ENCODE measurements at places on chromosomes 6 and 20.

DNA sequence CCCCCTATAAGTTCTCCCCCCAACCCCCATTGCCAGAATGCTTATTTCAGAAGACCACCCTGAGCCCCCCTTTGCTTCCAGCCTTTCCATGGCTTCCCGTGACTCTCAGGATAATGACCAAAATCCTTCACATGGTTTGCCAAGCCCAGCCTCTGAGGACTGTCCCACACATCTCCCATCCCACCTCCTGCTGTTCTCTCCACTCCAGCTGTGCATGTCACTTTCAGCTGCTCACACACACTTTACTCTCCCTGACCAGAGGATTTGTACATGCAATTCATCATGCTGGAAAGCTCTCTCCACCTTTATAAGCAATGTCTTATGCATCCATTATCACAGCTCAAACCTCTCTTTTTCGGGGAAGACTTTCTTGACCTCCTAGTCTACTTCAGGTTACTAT is 164.2 kb downstream of the PRL start:
- DNase-seq, result no peak

DNA sequence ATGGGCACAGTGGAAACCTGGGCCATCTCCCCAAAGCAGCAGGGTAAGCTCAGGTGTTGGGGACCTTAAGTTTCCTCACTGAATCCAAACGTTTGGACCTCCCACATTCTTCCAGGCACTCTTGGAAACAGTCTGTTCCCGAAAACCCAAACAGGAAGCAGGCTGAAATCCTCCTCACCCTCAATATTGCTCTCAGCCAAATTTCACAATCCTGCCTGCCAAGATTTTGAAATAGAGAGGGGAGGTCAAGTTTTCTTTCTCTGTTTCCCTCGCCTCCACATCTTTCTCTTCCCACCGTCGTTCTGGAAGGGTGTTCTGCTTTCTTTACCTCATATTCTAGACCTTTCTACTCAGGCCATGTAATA is 392.0 kb upstream of the SASH1 start:
- no peak for DNase-seq

- no peak for DNase-seq
These were observed 11.8 kb upstream of the SCAF8 start for GRCh38 chr6:154721460-154721859.

DNA sequence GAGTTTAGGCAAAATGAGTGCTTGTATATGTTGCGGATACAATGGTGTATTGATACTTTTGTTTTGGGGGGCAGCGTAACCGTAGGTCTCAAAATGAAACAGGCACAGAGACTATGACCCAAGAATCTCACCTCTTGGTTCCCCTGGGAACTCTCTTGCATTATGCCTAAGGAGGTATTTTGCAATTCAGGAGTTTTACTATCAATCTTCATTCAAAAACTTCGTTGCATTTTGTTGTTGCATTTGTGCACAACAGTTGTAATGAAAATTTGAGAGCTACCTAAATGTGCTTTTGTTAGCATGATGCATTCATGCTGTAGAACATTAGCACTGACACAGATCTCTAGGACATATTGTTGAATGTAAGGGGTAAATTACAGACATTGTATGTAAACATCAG is 18.2 kb downstream of the VTA1 start:
- no peak for DNase-seq

DNA sequence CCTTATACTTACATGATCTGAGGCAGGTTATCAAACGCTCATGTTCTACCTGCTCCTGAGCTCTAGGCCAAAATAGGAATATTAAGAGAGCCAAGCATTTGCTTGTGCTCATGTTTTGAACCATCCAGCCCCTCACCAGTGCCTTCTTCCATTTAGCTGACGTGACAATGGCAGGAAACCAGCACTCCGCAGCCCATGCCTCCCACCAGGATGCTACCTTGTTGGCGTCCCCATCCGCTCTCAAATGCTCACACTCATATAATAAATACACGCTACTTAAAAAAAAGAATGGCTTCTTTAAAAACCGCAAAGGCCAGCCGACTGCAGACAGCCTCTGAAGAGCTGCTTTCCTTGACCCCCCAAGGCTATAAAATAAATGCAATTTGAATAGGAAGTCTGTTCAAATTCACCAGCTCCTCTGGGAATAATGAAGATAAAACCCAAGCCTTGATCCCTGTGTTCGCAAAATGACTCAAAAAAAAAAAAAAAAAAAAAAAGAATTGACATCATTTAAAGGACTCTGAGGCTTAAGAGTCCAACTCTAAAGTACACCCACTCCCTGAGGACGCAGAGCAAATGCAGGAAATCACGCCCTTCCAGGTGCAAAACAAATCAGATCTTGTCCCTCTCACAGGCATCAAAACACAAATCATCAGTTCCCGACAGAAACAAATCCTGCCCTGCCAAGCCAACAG is 29.0 kb downstream of the RNASET2 start:
- DNase-seq, result no peak

GRCh38 chr6:143802833-143803565 is 40.1 kb upstream of the LTV1 start:
- no peak for DNase-seq

GRCh38 chr6:169782966-169783365 is 31.5 kb downstream of the ERMARD start:
- no peak for DNase-seq

DNA sequence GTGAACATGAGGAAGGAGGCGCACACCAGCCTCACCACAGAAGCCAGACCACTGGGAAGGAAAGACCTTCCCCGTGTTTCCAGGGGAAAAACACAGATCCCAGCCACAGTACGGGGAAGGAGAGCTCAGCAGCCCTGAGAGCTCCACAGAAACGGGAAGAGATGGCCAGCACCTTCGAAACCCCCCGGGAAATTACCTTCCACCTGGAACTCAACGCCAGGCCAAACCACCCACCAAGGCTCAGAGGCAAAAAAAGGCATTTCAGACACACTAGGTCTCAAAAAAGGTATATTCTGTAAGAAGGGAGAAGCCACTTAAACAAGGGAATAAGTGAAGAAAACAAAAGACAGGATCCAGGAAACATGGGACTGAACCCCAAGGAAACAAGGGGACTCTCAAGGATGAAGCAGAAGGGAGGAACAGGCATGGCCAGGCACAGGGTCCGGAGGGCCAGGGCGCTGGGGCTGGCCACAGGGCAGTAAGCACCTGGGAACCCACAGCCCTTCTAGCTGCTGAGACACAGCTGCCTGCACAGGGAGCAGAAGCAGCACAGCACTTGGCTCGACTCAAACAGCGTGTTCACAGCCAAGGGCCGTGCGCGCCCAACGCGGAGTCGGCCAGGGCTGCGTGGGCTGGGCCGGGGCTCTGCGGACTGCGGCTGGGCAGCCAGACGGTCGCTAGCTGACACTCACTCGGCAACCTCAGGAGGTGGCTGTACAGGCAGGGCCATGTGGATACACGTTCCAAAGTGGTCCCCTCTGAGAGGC is 44.6 kb downstream of the TAF4 start:
- no peak for DNase-seq

- DNase-seq, result no peak
These were observed 59.2 kb upstream of the SLC22A23 start for GRCh38 chr6:3516092-3516491.

DNA sequence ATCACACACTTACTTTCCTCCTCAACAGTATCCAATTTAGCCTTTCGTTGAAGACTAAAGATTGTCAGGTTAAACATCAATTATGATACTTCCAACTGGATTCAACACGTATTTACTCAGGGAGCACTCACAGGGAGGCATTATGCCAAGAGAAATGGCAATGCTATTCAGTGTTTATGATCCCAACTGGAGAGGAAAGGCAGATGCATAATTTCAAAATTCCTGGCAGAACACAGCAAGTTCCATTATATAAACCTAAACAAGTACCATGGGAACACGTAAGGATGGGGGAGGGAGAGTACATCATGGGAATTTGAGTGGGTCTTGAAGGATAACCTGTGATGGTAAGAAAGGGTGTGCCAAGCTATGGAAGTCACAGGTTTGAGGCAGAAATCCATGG is 112.7 kb downstream of the ISM1 start:
- DNase-seq, result no peak

- no peak for DNase-seq
These were observed 30.1 kb downstream of the GLP1R start for GRCh38 chr6:39078695-39079094.

DNA sequence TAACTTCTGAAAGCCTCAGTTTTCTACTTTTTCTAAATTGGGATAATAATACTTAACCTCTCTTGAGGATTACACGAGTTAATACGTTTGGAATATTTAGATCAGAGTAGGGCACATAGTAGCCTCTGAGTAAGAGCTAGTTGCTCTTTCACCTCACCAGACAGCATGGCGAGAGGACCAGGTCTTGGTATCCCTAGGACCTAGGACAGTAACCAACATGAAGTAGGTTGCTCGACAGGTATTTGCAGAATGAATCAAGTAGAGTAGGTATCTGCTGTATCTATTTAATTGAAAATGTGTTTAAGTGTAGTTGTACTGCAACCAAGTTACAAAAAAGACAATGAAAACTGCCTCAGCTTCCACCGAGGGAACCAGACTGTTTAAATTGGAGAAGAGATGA is 1.4 kb downstream of the CDC5L start:
- no peak for DNase-seq

- DNase-seq, result no peak
These were observed 7.2 kb upstream of the SERPINB1 start for GRCh38 chr6:2848851-2849250.

DNA sequence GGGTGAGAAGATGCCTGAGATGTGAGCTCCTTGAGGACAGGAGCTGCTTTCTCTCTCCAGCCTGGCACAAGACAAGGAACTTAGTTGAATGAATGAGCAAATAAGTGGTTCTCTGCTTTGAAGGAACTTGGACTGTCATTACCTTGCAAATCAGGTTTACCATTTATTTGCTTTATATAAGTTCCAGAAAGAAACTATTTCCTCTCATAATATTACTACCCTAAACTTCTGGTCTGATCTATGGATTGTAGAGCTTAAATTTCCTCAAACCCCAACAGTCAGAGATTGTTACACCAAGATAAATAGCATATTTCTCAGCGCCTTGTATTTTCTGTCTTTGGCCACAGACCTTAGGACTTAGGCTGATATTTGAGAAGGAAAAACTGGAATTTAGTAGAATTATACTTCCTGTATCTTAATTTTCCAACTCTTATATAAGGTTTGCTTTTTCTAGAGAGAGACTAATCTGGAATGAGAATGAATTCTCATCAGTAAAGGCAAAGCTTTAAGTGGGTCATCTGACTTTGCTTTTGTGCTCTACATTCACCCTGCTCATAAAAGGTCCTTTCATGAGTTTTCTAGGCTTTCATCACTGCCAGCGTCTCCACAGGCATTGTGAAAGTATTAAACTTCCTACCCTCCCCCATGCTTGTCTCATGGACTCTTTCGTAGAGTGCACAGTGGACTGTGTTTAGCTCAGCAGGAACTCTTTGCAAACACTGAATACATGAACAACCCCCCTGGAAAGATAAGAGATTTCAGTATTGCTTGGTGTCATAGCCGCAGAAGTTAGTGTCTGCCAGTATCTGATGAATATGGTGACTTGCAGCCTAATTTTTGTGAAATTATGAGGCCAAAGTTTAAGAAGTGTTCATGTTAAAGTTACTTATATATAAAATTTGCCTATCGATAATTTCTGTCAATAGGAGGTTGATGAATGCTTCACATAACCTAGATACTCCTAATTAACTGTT is 74.0 kb downstream of the PTPRA start:
- peak; percentile 80 for DNase-seq

DNA sequence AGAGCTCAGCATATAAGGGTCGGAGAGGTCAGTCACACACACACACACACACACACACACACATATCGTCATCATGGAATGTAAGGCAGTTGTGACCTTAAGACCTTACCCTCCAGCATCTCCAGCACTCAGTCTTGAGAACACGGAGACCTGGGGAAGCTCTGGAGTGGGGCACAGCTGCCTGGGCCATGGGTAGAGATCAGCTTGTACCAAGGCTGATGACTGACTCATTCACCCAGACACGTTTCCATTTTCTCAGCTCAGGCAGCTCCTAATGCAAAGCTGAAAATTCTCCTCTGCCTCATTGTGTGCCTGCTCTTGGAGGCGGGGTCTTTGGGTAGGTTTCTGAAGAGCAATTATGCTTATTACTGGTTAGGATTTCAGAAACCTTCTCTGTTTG is 38.3 kb upstream of the PDYN start:
- DNase-seq, result no peak

- no peak for DNase-seq
These were observed 39.4 kb upstream of the ARMH2 start for GRCh38 chr6:24838081-24838480.

DNA sequence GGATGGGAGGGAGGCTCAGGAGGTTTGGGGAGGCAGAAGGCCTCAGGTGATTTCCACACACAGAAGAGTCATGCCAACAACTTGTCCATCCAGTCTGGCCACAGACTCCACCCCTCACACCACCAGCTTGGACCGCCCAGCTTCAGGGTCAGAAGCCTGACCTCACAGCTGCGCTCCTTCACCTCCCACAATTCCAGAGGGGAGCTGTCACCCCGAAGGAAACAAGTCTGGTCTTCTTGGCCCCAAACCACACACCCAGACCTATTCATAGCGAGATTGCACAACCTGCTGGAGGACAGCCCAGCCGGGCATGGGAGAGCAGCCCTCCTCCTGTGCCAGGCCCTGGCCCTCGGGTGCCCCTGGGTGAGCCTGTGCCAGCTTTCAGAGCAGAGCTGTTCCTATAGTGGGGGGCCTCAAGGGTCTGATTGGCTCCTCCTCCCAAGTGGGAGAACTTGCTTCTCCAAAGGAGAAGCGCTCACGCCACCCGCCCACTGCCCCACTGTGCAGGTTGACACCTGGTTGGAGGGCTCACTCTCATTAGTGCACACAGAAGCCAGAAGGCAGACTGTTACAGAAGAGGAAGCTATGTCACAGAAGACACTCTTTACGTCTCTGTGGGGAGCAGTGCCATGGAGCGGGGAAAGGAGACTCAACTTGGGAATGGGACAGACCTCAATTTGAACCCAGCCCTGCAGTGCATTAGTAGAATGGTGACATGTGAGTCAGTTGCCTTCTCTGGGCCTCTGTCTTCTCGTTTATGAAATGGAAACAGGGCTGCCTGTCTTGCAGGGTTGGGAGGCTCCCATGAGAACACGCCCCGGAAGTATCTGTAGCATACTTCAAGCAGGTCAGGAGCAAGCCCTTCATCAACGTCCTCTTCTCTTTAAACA is 128.8 kb downstream of the FOXO3 start:
- DNase-seq, result no peak

DNA sequence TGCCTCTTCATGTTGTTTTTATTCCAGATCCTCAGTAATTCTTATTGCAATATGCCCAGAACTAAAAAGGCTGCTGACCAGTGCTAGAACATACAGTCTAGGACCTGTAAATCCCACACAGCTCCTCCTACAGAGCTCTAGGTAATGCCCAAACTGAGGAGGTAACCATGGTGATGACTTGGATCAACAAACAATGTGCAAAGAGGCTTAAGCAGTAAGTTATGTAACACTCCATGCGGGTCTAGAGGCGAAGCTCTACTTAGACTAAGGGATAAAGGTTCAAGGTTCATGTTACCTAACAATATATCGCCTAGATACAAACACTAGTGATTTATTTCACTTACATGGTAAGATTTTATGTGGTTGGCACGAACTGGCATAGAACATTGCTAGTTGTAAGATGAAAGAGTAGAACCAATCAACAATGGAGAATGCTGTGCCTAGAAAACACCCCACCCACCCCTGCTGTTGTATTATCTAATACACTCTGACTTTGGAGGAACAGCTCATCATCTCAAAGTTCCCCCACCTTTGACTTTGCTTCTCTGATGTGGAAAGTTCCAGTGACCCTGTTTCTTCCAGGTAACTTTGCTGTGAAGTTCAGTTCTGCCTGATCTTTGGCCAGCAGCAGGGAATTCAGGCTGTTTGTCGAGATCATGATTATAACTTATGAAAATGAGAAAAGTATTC is 242.4 kb downstream of the ALDH8A1 start:
- DNase-seq, result no peak
